Retina (tissue), 1 donor: ENCODE measurements at places on chromosomes 3 and 15.

DNA sequence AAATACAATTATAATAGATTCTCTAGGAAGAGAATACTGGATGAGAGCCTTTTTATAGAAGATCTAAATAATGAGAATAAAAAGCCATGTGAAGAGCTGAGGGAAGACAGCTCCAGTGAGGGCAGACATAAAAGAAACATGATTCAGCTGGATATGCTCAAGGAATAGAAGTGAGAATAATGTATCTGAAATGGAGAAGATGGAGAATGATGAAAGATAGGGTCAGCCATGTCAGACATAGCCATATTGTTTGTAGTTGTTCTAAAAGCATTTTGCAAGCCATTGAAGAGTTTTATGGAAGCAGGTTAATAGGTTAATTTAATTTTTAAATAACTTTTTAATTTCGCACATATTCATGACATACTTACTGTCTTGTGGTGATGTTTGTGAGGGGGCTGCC lies 713.5 kb upstream of the ARPP21 start:
- no peak for DNase-seq

DNA sequence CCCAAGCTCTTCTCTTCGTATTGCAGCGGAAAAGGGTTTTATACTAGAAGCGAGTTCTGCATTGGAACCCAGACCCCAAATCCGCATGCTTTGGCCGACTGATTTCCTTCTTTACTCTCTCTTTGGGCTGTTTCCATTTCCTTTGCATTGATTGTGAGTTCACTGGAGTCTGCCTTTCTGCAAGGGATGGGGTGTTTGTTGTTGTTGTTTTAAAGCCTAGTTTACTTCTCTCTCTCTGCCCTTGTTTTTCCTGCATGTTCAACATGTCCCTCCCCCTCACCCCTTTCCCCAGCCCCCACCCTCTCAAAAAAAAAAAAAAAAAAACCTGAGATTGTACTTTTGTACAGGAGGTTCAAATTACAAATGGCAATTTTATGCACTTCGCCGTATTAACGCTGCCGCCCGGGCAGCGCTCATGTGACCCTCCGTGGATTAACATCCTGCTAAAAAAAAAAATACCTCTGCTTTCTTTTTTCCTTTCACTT lies 2.2 kb downstream of the NR2F2 start:
- no peak for DNase-seq

DNA sequence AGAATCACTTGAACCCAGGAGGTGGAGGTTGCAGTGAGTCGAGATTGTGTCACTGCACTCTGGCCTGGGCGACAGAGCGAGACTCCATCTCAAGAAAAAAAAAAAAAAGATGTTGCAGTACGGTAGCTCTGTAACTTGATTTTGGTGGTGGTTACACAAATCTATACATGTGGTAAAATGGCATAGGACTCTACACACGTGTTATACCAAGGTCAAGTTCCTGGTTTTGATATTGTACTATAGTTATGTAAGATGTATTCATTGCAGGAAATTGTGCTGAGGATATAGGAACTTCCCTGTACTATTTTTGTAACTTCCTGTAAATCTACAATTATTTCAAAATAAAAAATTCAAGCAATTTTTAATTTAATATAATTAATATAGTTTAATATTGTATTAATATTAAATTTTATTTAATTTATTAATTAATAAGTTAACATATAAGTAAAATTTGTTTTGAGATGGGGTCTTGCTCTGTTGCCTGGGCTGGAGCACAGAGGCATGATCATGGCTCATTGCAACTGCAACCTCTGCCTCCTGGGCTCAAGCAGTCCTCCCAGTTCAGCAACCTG lies 9.9 kb downstream of the MYD88 start:
- no peak for DNase-seq

DNA sequence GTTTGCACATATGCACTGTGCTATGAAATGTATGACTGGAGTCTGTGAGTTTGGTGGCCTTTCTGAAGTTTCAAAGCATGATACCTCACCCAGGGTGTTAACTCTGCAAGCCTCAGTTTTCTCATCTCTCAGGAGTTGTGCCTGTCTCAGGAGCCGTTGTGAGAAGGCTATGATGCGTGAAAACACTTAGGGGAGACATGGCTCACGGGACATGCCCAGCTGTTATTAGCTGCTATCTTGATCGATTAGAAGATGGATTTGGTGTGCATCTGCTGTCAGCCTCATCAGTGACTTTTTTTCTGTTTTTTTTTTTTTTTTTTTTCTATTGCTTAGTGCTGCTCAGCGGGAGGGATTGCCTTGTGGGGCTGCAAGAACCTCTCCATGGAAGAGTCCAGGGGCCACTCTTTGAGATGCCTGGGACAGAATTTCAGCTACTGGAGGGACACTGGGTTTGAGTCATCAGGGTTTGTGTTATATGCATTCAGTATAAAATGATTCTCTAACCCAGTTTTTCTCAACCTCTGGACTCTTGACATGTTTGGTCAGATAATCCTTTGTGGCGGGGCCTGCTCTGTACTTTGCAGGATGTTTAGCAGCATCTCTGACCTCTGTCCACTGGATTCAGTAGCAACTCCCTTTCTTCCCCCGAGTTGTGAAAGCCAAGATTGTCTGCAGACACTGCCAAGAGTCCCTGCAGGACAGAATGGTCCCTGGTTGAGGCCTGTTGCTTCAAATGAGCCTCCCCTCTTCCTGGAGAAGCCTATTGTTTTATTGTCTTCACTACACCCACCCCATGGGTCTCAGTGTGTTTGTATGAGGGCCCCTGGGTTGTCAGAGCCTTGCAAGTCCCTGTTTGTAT lies 181.4 kb downstream of the CACNA2D3 start:
- peak; percentile 50 for DNase-seq

DNA sequence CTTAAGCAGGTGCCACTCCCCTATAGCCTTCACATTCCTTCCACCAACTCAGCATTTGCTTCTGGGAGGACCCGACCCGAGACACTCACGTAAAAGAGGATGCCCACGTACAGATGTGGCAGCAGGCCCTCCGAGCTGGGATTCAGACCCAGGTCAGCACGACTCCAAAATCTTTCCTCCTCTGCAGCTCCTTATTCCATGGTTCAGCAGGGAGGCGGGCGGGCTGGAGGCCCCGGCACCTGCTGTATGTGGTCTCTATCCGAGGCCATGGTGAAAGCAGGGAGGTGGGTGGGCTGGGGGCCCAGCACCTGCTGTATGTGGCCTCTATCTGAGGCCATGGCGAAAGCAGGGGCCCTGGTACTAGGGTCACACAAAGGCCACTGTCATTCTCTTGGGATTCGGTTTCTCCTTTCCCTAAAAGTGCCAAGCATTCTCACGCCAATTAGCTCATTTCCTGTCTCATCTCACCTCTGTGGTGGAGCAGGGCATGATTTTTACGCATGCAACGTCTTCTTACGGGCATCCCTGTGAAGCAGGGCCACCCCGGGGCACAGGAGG lies 5.9 kb upstream of the MUC4 start:
- no peak for DNase-seq

DNA sequence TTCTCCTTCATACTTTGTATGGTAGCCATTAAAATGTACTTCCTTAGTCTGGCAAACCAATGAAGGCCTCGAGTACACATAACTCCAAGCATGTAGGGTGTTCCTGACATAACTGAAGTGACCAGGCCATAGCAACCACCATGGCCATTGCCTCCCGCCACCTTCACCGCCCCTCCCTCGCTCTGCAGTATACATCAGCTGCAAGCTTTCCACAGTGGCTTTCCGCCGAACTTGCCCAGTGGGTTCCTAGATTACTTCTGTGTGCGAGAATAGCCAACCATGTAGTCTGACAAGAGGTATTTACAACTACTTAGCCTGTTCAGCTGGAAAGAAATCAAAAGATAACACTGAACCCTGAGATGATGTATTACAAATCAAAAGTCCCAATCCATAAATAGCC lies 3.4 kb upstream of the CTNNB1 start:
- DNase-seq, result no peak
